ENCODE measurements at places on chromosomes 16 and 17.

- no peak for DNase-seq
These were observed 2.5 kb downstream of the ITGAE start for GRCh38 chr17:3798273-3799180.

DNA sequence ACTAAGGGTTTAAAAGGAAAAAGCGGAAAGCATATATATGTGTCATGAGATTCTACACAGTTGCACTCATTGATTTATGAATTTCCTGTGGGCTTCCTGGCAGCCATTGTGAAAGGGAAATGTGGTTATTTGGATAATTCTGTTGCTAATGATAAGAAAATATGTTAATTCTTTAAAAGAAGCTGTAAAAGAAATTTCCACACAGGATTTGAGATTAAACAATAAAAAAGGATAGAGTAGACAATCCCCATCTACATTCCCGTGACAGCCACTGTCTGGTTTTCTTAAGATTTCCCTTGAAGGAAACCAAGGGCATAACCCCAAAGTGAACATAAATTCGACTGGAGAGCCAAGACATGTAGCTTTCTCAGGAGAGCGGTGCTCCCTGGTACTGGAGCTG lies 397.5 kb downstream of the CPPED1 start:
- no peak for DNase-seq

DNA sequence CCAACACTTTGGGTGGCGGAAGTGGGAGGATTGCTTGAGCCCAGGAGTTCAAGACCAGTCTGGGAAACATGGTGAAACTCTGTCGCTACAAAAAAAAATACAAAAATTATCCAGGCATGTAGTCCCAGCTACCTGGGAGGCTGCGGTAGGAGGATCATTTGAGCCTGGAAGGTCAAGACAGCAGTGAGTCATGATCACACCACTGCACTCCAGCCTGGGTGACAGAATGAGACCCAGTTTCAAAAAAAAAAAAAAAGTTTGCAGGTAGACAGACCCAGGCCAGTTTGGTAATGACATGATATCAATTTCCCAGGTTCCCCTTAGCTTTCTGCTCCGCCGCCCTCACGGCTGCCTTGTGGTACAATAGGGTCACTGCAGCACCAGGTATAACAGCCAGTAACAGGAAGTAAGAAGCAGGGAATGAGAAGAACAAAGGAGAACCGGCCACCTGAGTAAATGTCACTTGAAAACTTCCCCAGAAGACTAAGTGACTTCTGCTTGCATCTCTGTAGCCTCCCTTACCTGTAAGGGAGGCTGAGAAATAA lies 201.2 kb upstream of the HSBP1 start:
- no peak for DNase-seq

DNA sequence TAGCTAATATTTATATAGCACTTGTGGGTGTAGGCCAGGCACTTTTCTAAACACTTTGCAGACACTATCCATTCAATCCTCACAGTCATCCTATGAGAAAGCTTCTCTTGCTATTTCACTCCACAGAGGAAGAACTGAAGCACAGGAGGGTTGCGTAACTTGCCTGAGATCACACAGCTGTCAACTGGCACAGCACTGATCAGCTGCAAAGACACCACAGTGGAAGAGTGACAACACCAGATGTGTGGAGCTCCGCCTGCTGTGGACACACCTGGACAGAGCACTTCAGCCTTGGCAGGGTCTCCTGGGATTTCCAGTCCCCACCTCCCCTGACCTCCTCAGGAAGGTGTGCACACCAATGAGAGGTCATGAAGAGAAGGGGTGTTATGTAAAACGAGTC lies 13.3 kb upstream of the CNEP1R1 start:
- no peak for DNase-seq

GRCh38 chr17:28413804-28414203 lies 7.8 kb upstream of the SLC46A1 start:
- DNase-seq, result no peak

DNA sequence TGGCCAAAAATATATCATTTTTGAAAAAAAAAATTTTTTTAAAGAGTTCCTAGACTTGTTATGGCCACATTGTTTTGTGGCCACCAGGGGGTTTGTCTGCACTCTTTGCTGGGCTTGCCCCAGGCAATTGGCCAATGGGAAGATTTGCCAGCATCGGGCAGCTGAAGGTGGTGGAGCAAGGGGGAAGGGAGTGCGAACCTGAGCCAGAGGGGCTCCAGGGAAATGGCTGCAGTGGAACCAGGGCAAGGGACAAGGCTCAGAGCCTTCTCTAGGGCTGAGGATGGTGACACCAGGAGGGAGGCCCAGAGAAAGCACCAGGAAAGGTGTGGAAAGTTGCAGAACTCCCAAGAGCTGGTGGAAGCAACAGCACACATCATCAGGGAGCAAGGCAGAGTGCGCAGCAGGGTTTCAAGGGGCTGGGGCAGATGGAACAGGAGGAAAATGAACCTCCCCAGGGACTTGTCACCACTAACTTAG lies 15.5 kb upstream of the CMIP start:
- DNase-seq, result no peak

DNA sequence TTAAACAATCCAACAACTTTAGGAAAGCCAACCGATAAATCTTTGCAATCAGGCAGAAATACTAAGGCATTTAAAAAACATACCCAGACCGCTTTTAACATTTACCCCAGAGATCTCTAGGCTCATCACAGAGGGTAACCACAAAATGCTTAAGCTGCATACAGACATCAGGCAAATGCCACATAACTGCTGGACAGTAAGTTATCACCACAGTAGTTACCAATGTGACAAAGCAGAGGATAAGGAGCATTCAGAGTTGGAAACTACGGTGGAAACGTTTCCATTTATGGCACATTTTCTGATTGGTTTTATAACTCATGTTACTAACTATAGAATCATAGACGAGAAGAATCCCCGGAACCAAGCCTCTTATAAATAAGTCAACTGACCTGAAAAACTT lies 77.5 kb downstream of the KANSL1 start:
- DNase-seq, result no peak

- no peak for DNase-seq
These were observed 324.0 kb downstream of the KCNJ2 start for GRCh38 chr17:70493277-70493874.

- no peak for DNase-seq
These were observed 19.8 kb downstream of the FMNL1 start for GRCh38 chr17:45241328-45242028.

DNA sequence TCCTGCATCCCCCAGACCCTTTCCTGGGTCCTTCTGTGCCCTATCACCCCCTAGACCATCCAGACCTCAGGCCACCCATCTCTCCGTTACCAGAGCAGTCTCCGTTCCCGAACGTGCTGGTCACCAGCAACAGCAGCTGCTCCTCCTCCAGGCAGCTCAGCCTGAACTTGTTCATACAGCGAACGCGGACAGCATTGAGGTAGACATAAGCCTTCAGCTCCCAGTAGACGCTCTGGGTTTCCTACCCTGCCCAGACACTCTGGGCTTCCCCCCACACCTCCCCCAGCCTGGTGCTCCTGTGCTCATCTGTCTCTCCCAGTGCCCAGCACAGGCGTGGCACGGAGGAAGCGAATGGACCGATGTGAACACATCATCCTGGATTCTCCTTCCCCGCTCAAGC lies 41.6 kb upstream of the RNFT1 start:
- no peak for DNase-seq

DNA sequence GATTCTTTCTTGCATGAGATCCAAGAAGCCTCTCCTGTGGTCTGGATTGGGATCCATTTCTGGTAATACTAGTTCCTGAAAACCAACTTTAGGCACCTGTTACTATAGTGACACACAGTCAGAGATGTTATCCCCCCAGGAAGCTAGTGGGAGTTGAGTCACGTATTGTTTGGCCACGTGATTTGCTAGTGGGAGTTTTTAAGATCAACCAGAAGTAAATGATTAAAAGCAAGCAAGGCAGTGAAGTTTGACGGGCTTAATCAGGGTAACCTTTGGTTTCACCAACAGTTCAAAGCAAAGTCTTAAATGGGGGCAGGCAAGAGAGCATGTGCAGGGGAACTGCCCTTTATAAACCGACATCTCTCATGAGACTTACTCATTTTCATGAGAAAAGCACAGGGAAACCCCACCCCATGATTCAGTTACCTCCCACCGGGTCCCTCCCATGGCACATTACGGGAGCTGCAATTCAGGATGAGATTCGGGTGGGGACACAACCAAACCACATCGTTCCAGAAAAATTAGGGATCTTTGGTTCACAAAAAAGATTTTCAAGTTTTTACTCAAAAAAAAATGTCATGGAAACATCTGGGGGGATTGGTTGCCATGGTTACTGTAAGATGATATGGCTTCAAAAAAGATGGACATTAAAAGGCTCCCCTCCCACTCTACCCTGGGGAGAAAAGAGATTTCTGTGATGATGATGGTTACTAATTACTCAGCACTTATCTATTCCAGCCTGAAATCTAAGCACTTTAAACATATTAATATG lies 483.1 kb upstream of the ERCC4 start:
- no peak for DNase-seq

GRCh38 chr16:84931506-84931905 lies 79.8 kb downstream of the ZDHHC7 start:
- no peak for DNase-seq

GRCh38 chr17:42548070-42548837 lies 4.5 kb upstream of the HSD17B1 start:
- no peak for DNase-seq

DNA sequence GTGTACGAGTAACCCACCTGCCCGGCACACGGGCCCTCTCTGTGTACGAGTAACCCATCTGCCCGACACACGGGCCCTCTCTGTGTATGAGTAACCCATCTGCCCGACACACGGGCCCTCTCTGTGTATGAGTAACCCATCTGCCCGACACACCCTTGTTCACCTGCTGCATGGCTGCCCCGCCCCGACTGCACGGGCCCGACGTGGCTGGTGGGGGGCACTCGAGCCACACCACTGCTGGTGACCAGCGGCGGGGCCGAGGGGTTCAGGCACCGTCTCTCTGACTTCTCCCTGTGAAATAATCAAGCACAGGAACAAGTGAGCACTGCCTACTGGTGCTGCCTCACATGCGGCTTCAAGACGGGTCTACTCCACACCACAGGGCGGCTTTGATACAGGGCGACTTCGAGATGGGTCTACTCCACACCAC lies 22.1 kb downstream of the MAP1LC3B start:
- DNase-seq, result no peak

DNA sequence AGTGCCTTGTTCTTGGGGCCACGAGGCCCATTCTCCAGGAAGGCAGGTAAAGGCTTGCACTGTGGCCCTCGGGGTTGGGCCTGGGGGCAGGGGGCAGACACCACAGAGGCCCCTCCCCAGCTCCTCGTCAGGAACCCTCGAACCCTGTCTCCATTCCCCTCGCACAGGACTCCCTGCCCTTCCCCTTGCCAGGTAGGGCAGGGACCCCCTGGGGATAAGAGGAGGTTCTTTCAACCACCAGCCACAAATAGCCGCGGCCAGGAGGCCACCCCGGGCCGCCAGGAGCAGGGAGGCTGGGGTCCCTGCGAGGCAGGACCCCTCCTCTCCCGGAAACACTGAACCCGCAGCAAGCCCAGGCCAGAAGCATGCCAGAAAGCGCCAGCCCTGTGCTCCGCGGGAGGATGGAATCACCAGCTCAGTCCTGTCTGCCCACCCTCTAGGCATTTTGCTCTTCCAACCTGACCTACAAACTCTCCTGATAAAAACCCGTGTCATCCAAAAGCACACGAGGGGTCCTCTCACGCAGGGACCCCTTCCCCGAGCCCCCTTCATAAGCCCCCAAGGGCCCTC lies 45.6 kb downstream of the SLC47A1 start:
- no peak for DNase-seq

DNA sequence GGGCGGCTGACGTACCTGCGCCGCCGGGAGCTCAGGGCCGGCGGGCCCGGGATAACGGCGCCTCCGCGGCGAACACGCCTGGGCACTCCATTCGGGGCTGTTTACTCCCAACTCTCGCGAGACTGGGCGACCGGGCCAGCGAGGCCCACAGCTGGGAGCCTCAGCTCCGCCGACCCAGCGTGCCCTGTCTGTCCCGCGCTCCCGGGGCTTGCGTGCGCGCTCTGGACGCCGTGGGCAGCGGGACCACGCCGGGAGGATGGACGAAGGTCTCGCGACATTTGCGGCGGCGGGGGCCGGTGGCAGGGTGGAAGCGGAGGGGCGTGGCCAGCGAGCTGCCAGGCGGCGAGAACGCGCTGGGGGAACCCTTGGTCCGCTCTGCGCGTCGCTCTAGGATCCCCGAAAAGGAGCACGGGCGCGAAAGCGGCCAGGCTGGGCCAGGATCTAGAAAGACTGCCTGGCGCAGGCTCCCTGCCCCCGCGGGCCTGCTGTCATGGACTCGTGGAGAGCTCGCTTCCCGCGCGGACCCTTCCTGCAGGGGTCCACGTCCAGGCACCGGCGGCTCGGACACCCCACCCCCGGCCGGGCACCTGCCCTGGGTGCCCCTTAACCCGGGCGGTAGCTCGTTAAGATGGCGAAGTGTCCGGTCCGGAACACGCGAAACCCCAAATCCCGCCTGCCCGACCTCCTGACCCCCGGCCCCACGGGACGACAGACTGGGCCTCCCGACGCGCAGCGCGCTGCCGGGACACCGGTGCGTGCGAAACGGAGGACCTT lies at the start of gene MBTPS1:
Gene MBTPS1, minus strand, starts transcription at position 223 of the 774 bp plus-strand sequence. CDS start 15,159 bp downstream, outside the sequence.
- DNase-seq, result peak; percentile 95

DNA sequence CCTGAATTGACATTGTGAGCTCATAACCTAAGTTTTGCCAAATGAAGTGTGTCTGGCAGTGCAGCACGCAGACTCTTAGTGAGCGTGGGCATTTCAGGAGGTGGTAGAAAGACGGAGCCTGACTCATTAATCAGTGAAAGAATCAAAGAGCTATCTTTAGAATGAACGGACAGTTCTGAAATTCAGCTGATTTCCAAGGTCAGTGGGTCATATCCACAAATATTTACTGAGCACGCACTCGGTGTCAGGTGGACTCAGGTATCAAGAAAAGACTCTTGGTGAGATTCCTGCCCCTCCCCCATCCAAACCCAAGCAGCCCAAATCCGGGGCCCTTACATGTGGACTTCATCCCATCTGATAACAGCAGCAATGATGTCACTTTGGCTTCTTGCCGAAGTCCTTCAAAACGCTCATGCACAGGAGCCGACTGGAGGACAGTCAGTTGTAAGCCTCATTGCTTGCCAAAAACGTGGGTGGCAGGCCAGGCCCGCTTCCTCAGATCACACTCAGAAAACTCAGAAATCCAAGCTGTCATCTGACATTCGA lies 185.8 kb downstream of the HS3ST3A1 start:
- DNase-seq, result no peak

DNA sequence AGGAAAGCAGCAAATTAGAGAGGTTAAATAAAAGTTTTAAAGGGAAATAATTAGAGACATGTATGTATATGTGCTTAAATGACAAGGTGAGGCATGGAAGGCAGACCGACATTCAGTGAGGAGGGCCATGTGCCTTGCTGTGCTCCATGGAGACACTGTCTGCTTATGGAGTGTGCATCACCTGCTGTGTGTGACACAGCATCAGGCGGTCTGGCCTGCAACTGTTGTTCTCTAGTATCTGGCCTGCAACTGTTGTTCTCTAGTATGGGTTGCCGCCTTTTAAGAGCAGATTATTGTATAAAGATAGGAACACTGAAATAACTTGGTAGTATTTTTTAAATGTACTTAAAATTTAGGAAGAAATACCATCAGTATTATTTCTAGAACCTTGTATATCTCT lies 225.1 kb downstream of the LGALS9B start:
- no peak for DNase-seq

All from cortex of kidney (tissue), 1 donor.